ENCODE measurements at places on chromosomes 13 and 19.

- DNase-seq = no peak
These were observed 1.7 kb upstream of the UCHL3 start for GRCh38 chr13:75547917-75548316.

DNA sequence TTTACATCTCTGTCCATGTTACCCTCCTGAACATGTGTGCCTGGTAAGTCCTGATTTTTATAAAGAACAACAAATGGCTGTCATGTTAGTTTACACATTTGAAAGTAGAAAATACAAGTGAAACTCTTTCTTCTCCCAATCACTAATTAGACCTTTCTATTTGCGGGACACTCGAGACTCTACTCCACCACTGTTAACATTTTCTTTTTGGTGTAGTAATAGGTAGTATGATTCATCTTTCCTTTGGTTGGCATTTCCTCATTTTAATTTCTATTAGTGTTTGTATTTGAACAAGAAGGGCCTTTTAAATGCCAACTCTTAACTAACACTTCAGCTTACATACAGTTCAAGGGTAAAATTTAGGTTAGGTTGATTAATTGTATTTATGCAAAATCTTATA, 371.1 kb downstream of the PCDH9 start:
- no peak for DNase-seq

GRCh38 chr19:33267706-33268105, 34.6 kb downstream of the CEBPA start:
- no peak for DNase-seq

DNA sequence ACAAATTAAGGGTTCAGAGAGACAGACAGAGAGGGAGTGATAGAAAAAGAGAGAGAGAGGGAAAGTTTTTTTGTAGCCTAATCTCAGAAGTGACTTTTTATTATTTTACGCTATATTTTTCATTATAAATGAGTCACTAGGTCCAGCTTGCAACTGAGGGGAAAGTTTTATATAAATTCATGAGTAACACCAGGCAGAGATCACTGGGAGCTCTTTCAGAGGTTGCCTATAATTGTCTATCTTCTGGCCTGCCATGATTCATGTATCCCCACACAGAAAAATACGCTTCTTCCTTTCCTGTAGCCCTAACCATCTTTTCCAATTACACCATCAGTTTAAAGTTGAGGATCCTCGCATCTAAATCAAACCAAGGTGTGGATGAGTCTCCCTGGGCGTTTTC, 467.9 kb downstream of the SLITRK1 start:
- no peak for DNase-seq

- DNase-seq = no peak
These were observed 38.8 kb downstream of the VSTM2B start for GRCh38 chr19:29564574-29565005.

DNA sequence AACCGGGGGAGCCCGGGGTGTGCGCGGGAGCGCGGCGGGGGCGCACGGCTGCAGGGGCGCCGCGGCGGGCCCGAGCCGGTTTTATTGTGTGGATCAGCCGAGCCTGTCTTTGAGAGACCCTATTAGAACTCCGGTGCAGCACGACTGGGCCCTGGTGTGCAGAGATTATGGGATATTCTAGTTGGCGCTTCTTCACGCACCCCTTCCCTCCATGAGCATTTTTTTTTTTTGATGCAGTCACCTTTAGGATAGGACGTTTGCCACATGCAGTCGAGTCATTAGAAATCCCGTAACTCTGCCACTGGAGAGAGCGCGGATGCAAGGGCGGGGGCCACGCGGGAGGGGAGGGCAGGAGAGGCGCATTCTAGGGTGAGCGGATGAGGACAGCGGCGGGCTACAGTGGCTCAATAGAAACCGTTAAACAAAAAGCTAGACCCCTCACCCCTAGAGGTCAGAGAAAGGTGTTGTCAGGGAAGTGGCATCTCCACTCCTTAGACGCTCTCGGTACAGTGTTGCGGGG, 3.7 kb downstream of the FGF9 start:
- DNase-seq = no peak

DNA sequence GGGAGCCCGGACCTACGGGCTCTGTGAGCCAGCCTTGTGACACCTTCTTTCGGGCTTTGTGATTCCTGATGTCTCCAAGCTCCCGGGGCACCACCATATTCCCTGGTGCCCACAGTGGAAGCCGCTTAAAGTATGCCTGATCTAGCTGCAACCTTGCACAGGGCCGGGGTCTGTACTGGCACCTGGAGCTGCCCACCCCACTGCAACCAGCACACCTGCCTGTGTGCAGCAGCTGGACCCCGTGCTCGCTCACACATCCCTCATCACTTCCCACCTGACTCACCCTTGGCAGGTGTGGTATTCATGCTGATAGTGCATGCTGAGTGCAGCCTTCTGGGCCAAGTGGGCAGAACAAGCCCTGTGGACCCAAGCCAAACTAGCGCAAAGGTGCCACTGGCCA, 1981.1 kb upstream of the PCDH20 start:
- DNase-seq = no peak

- DNase-seq = no peak
These were observed 8.5 kb upstream of the ZNF91 start for GRCh38 chr19:23403581-23404324.

DNA sequence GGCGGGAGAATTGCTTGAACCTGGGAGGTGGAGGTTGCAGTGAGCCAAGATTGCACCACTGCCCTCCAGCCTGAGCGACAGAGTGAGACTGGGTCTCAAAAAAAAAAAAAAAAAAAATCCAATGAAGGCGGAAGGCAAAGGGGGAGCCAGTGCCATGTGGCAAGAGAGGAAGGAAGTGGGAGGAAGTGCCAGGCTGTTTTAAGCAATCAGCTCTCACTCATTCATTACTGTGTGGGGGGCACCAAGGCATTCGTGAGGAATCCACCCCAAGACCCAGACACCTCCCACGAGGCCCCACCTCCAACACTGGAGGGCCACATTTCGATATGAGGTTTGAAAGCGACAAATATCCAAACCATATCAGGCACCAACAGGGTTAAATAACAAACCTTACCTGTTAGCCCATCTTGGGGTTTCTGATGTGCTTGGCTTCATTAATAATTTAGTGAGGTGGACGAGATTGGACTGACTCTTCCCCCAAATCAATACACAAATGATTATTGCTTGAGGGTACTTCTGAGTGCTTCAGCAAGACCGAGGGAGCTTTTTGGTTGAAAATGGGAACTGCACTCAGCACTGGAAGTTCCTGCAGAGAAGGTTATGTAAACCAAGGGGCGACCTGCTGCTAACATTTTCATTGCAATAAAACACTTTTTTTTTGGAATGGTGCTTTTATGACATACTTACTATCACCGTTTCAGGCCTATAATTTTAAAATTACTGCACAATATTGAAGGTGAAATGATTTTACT, 7.5 kb upstream of the LRP3 start:
- no peak for DNase-seq

GRCh38 chr19:18225702-18226468, at the start of gene PDE4C:
Gene PDE4C, minus strand, starts transcription at chr19:18226438. Its CDS starts 23 bp downstream, at chr19:18226415.
- DNase-seq = no peak

DNA sequence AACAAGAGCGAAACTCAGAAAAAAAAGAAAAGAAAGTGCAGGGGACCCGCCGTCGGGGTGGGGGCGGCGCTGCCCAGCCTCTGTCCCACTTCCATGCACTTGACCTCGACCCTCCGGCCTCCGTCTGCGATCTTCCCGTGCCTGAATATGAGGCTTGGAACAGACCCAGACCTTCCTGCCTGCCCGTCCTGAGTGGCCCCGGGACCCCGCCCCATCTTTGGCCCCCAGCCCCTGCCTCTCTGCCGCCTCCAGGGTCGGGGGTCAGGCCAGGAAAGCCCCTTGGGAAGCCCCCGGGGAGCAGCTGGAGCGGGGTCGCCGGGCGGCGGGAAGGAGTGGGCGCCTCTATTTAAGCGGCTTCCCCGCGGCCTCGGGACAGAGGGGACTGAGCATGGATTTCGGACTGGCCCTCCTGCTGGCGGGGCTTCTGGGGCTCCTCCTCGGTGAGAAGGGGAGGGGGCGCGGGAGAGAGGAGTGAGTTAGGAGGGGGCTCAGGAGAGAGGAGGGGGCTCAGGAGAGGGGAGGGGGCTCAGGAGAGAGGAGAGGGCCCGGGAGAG, at the start of gene MADCAM1:
TSS of gene MADCAM1 (plus strand) at position 375 of the 554 bp plus-strand sequence. CDS start at position 389, 14 bp downstream.
- DNase-seq = no peak

- no peak for DNase-seq
These were observed 49.6 kb upstream of the EBPL start for GRCh38 chr13:49740870-49741269.

DNA sequence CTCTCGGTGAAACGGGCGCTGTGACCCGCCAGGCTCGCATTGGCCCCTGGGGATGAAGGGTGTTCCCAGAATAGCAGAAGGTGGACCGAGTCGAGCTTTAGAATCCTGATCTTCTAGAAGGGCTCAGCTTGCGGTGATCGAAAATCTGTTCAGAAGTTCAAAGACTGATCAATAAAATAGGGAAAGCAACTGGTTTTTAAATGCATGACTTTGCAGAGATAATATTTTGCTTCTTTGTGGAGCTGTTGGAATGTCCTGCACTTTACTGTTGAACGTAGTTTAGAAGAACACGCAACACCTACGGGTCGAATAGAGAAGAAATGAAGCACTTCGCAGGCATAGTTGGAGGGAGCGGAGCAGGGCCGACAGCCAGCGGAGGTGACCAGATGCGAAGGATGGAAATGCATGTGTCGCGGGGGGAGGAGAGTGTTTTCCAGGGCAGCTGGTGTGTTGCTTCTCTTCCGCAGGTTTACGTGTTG, 766 bp downstream of the CEBPG start:
- no peak for DNase-seq

DNA sequence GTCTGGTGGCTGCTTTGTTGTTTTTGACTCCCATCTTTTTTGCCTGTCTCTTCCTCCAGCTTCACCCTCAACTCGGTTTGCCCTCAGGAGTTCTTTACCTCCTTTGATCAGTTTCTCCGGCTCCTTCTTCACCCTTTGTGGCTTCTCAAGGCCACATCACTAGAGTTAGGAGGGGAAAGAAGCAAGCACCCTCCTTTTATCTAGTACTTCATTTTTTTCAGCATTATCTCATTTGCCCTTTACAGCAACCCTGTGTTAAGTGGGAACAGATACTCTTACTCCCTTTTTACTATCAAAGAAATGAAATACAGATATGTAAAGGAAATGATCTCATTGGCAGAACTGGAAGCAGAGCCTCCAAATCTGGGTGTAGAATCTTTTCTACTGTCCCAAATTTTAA, 26.9 kb downstream of the RAP2A start:
- no peak for DNase-seq

DNA sequence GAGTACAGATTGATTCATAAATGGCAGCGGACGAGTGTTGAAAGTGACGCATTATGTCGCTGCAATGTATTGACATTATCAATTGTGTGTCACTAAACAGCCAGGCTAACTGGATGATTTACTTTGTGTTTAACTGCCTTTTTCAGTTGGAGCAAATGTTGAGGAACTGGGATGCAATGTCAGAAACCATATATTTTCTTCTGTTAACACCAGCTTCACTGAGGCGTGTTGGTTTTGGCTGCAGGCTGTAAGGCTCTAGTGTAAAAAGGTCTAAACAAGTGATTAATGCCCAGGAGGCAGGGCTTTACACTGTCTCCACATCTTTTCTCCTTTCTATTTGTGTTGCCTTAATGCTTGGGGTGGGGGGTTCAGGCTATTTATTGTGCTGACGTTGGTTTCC, 80.1 kb downstream of the GGACT start:
- DNase-seq = no peak

- no peak for DNase-seq
These were observed 493 bp upstream of the PDE4A start for GRCh38 chr19:10419646-10420443.

DNA sequence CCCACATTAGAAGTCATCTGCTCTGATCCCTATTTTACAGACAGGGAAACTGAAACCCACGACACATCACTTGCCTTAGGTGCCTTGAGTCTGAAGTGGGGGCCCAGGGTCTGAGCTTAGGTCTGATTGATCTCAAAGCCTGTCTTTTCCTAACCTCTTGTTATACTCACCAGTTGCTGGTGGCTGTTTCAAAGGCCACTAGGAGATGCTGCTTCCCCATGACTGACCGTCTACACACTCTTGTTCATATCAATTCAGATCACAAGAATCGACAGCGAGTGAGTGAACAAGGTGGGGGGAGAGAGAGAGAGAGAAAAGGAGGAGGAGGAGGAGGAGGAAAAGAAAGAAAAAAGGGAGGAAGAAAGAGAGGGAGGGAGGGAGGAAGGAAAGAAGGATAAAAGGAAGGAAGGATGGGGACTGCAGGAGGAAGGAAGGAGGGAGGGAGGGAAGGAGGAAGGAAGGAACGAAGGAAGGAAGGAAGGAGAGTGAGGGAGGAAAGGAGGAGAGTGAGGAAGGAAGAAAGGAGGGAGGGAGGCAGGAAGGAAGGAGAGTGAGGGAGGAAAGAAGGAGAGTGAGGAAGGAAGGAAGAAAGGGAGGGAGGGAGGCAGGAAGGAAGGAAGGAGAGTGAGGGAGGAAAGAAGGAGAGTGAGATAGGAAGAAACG, 3.3 kb downstream of the OR10H1 start:
- DNase-seq = peak; percentile 26

- no peak for DNase-seq
These were observed 233.4 kb downstream of the KCNRG start for GRCh38 chr13:50248516-50249143.

GRCh38 chr13:91185294-91185863, 162.1 kb upstream of the MIR17HG start:
- no peak for DNase-seq

GRCh38 chr19:30799865-30800755, 427.9 kb downstream of the ZNF536 start:
- peak; percentile 15 for DNase-seq

DNA sequence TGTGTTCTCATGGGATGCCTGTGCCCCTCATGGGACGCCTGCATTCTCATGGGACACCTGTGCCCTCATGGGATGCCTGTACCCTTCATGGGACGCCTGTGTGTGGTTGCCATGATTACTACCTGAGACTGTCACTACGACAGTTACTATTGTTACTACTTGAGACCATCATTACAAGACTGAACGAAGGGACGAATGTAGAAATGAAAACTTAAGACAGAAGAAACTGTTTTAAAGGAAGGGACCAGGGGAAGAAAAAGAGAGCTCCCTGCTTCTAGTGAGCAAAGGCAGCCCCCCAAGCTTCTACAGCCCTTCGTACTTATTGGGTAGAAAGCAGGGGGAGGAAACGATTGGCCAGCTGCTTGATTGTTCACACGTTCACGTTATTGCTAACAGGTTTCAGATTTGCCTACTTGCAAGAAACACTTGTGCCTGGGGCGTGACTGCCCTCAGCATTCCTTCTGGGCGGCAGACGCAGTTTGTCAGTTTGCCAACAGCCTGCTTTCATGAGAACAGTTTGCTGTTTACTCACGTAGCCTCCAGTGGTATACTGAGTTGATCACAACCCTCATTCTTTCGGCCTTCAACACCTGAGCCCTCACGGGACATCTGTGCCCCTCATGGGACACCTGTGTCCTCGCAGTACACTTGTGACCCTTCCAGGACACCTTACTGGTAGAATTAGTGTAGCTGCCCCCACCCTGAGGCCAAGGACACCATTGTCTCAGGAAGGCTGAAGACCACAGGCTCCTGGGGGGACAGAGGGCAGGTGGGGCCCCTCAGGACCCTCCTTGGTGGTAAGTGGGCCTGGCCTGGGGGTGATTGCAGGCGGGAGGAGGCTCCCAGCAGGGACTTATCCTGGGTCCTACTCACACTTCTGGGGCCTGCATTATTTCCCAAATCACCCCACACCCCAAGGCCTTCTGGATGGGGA, 2.5 kb upstream of the S1PR4 start:
- DNase-seq = no peak
